Spinal cord (tissue), 10 donors: ENCODE measurements at places on chromosomes 12 and 14. TPM values are rescaled to one million over a fixed set of nuclear protein-coding genes. Genes with fewer than 3 reads are reported as not detected.
A peak's percentile ranks its signal among the peaks of the same experiment; 100 is the strongest.

DNA sequence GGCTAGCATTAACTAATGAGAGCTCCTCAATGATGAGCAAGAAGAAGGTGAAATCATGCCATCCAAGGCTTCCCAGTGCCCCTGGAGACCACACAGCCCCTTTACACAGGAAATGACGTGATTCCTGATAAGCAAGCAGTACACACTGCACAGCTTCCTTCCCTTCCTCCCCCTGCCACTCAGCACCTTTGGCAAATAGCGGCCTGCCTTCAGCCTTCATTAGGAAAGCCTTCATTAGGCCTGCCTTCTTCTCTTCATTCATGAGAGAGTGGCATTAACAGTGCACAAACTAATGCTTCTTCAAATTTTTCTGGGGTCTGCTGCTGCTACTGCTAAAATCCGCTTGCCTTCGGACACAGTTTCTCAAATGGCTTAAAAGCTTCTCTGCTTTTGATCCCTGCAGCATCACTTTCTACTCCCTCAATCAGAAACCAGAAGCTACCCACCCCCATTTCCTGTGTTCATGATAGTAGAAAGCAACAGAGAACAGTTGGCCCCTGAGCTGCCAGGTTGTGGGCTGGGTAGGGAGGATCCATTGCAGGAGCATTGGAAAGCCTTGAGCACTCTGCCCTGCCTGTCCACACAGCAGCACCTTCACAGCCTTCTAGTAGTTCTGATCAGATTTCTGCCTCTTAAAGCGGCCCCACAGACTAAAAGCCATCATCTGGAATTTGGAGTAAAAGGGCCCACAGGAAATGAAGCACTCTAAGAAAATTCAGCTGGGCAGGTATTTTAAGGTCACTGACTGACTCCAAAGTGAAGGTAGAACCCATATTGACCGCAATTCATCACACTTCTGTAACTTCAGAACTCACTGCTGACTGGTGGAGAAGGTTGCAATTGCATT is 103.8 kb upstream of the ETV6 start:
- DNase-seq, result no peak

- no peak for DNase-seq
These were observed 94.9 kb downstream of the ALG10B start for GRCh38 chr12:38411426-38411825.

DNA sequence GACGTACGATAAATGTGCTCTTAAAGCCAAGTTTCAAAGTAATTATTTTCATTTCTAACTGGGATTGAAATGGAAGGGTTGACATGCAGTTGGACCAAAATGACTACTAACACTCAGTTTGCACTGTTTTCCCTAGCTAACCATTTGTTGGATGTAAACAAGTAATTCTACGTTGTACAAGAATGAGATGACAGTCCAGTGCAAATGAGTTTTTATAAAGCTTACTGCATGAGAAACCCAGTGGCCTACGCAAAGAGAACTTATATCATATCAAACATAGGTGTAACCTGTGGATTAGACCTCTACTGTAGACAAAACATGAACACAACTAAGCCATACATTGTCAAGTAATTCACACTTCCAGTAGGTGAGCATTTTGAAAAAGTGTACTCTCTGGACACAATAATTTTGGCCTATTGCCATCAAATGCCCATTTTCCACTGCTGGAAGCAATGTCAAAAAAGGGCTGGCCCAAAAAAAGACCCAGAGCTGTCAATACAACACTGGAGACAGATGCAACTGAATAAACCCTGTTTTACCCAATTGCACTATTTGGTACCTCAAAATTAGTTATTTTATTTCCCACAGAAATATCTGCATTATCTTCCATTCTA is 12.8 kb downstream of the SLC38A2 start:
- no peak for DNase-seq

GRCh38 chr12:108905725-108906124 is 25.8 kb downstream of the DAO start:
- no peak for DNase-seq

- no peak for DNase-seq
These were observed 62.4 kb upstream of the GRIN2B start for GRCh38 chr12:14043776-14044175.

DNA sequence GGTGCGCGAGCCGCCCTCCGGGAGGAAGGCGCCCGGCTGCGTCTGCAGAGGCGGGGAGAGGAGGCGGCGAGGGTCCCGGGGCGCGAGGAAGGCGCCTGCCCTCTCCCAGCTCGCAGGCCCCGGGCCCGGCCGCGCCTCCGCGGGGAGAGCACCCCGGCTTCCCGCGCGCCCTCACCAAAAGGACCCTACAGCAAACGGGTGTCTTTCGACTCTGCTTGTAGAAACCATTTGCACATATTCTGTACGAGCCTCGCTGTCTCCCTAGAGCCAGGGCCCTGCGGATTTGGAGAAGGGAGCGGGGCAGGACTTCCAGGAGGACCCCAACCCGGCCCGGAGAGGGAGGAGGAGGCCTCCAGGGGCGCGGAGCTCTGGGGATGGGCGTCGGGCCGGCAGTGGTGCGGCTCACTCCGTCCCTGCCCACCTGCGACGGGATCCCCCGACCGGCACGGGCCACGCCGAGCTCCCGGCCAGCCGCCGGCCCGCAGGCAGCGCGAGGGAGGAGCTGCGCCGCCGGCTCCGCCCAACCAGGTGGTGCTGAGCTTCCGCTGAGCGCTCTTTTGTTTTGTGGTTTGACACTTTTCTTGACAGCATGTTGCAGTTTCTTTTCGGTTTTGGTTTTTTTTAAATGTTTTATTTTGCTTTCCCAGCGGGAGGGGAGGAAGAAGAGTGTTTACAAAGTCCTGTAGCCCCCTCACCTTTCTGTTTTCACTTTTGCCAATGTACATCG is 103.3 kb upstream of the FKBP4 start:
- no peak for DNase-seq

GRCh38 chr12:33546004-33546403 is 106.4 kb upstream of the SYT10 start:
- no peak for DNase-seq

DNA sequence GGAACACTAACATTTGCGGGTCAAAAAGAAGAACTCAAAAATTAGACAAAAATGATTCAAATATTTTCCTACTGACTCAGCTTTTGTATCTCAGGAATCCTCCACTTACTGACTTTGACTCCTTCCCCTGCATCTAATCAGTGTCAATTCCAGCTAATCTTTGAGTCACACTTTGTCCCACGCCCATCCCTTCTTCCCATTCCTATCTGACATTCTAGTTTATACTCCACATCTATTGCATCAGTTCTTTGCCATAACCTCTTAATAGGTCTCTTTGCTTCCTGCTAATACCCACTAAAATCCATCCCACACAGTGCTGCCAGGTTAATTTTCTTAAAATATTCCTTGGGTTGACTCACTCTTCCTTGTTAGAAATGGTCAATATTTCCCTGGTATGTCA is 19.1 kb downstream of the BBS10 start:
- no peak for DNase-seq

GRCh38 chr12:12334367-12335040 is 15.5 kb downstream of the MANSC1 start:
- no peak for DNase-seq

GRCh38 chr12:128510511-128510910 is 243.5 kb downstream of the TMEM132C start:
- peak; percentile 73 for DNase-seq

- DNase-seq, result no peak
These were observed 885 bp upstream of the HOXC10 start for GRCh38 chr12:53983950-53984572.

GRCh38 chr12:80232837-80233236 is 133.5 kb downstream of the OTOGL start:
- DNase-seq, result no peak

- no peak for DNase-seq
These were observed 50.3 kb upstream of the SRSF5 start for GRCh38 chr14:69716478-69717187.

- no peak for DNase-seq
These were observed 51.8 kb downstream of the SLC38A2 start for GRCh38 chr12:46320731-46321130.

DNA sequence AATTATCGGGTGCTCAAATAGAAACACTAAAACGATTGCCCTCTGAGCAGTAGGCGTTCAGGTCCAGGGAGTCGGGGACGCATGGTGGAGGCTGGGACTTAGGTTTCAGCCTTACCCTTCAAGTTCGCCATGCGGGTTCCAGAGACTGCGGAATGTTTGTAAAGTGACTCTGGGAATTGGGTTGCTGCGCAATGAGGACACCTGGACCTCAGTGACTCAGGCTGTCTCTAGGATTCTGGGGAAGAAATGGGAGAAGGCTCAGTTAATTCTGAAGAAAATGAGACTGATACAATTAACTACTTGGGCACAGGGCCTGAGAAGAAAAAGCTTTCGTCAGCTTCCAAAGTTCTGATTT is 1.1 kb downstream of the LGALS3 start:
- no peak for DNase-seq

DNA sequence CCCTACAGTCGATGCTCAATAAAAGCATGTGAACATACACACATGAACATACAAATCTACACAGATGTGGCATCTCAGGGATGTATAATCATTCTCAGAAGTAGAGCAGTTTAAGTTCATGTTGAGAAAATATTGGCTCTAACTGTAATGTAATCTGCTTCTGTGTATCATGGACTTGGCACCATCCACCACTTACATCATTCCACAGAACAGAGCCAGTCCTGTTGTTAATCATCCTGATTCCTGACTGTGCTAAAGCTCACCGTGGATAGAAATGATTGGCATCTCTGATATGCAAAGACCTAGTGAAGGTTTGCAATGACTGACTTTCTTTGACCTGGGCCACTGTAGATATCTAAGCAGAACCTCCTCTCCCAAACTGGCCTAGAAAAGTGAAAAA is 1141.3 kb downstream of the BCL11B start:
- DNase-seq, result no peak

DNA sequence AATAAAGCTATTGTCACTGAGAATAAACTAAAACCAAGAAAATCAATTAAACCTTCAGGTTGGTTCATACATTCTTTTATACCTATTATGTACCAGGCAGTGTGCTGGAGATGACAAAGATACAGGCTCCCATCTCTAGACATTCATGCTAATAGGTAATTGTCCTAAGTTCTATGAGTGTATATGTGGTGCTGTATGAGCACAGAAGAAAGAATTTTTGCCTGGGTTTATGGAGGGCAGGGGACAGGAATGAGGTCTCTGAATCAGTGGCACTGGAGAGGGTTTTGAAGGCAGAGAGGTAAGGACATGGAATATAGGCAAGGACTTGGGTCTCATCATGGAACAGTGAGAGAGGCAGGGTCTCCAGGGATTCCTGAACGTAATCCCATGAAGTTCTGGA is 38.7 kb downstream of the MAP1LC3B2 start:
- no peak for DNase-seq

- no peak for DNase-seq
These were observed 9.6 kb upstream of the KRT80 start for GRCh38 chr12:52201451-52201839.

DNA sequence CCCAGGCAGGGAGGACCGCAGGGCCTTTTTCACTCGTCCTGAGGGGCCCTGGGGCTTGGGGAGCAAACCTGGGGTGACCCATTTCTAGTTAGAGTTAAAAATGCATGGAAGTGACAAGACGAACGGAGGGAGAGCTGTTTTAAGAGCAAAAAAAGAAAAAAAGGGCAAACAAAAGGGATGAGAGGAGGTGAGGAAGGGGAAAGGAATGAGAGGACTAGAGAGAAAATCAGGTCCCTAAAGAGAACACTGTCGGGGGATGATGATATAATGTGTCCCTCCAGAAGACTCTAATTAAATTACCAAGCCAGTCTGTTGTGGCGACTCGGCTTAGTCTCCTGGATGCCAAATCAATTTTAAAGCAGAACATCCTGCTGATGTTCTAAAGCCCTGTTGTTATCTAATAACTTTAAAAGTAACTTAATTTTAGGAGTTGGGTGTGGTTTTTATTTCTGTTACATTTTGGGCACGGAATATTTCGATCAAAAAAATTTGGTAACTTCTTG is 1.1 kb downstream of the ANO6 start:
- no peak for DNase-seq

GRCh38 chr14:101257551-101257950 is 303.7 kb upstream of the DIO3 start:
- DNase-seq, result no peak

GRCh38 chr12:47881826-47882427 is 22.9 kb downstream of the VDR start:
- no peak for DNase-seq

- DNase-seq, result no peak
These were observed 30.9 kb downstream of the SLC35F4 start for GRCh38 chr14:57834961-57835360.

DNA sequence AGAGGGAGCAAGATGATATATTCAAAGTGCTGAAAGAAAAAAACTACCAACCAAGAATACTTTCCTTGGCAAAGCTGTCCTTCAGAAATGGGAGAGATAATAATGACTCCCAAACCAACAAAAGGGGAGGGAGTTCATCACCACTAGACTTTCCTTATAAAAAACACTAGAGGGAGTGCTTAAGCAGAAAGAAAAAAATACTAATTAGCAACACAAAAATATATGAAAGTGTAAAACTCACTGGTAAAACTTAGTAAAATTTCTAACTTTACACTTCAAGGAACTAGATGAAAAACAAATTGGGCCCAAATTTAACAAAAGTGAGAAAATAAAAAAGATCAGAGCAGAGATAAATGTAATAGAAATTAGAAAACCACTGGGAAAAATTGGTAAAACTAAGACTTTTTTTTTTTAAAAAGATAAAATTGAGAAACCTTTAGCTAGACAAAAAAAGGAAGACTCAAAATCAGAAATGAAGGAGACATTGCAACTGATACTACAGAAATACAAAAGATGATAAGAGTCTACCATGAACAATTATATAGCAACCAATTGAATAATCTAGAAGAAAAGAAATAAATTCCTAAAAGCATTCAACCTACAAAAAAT is 60.4 kb upstream of the FAR2 start:
- DNase-seq, result no peak

Gene IL26
- not detected for polyA plus RNA-seq

Gene KRT3
- not detected for polyA plus RNA-seq

Gene CLEC4E
- not detected for polyA plus RNA-seq

Gene FAM186B
- 3.4 TPM for polyA plus RNA-seq

Gene SLC7A8
- 18.7 TPM for polyA plus RNA-seq

Gene GOLGA3
- polyA plus RNA-seq, result 33.0 TPM

Gene DCAF11
- polyA plus RNA-seq, result 59.5 TPM

Gene DTX1
- 83.5 TPM for polyA plus RNA-seq

Gene DNAJC22
- 2.8 TPM for polyA plus RNA-seq

Gene CLEC4C
- 0.12 TPM for polyA plus RNA-seq

Gene LIN7A
- polyA plus RNA-seq, result 18.5 TPM

Gene NFE2
- 1.3 TPM for polyA plus RNA-seq

Gene FAM222A
- 21.9 TPM for polyA plus RNA-seq

Gene CLEC1A
- polyA plus RNA-seq, result 2.5 TPM

Gene TTC6
- 2.8 TPM for polyA plus RNA-seq

Gene GPR68
- 6.4 TPM for polyA plus RNA-seq

Gene APOF
- 0.12 TPM for polyA plus RNA-seq

Gene RIPK3
- 1.4 TPM for polyA plus RNA-seq

Gene TC2N
- 5.4 TPM for polyA plus RNA-seq
